ENCODE measurements at places on chromosomes 7 and 10.

DNA sequence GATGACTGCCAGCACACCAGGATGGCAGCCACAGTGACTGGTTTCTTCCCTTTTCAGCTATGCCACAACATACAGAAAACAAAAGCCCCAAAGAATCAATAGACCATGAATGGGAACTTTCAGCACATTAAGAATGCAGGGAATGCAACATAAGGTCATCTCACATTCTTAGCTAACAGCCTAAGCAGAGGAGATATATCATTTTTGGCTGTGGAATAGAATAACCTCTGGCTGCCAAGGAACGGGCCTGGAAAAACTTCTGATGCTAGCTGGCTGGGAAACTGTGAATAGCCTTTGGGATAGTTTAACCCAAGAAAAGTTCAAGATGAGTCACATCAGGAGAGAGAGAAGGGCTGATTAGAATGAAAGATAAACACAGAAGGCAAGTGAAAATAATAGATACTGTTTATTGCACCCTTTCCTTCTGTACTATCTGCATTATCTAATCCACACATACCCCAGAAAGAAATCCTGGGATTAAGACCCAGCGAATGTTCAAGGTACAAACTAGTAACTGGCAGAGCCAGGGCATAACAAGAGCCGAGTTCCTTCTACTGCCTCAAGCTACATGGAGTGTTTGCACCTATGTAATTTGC, 169.2 kb downstream of the SEMA3A start:
- peak; percentile 89 for DNase-seq

DNA sequence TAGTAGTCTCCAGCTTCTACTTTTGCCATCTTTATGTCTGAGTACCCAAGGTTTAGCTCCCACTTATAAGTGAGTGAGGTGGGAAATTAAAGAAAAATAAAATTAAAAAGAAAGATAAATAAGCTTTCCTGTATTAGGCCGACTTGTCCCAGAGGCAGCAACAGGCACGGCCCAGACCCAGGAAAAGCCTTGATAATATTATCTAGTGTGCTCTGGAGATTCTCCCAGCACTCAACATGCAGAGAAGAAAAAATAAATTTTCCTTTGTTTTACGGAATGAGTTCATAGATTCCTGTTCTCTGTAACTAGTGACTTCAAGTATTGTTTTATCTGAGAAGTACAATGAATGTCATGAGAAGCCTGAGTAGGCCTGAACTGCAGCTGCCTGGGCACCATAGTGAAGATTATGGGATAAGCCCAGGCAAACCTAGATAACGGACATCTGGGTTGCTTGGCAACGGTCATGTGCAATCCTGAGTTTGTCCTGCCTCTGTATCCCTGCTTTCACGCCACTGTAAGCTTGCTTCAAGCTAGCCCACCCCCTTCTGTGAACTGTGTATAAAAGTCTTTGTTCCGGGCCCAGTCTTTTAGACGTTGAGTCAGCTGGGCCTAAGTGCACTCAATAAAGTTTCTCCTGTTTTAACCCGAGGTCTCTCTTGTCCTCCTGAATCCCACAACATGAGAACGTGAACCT, 6.4 kb downstream of the ATE1 start:
- DNase-seq, result no peak

DNA sequence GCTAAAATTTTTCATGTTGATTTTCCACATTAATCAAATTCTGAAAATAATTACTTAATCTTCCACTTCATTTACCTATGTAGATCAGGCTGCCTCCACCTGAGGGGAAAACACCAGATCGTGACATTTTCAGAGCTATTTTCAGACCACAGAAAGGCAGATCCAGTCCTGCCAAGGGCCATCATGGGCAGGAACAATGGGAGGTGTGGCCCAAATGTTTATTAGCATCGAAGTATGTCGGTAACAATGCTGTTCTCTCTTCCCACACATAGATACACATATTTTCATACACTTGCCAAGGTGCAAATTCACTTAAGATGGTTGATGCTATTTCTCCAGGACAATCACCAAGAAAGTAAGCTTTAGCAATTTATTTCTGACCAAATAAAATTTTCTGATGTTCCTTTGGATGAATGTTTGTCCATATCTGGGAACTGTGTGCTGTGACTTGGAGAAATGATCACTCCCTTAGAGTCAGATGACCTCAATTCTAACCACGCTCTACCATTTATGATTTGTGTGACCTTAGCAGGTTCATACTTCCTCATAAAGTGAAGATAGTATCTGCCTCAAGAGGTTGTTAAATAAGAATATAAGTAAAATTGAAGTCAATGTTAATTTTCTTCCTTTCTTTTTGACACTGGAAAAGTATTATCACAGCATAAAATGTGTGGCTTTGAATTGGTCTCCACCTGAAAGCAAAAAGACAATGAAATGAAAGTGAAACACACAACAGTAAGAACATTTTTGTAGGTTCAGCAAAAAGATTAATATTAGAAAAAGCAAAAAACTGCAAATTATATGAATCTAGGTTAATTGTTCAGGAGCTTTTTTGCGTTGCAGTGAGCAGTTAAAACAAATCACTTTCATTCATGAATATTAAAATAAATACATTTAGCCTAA, 310.4 kb upstream of the PHF14 start:
- no peak for DNase-seq

GRCh38 chr7:141674171-141674671, 27.7 kb downstream of the DENND11 start:
- no peak for DNase-seq

GRCh38 chr10:60974463-60975149, 30.6 kb upstream of the RHOBTB1 start:
- no peak for DNase-seq

GRCh38 chr10:93006435-93007039, 54.1 kb upstream of the CYP26C1 start:
- no peak for DNase-seq

- DNase-seq, result no peak
Observed at GRCh38 chr10:10985361-10985760, 32.3 kb upstream of the CELF2 start.

GRCh38 chr10:81081887-81082620, 544.4 kb downstream of the SH2D4B start:
- DNase-seq, result no peak

DNA sequence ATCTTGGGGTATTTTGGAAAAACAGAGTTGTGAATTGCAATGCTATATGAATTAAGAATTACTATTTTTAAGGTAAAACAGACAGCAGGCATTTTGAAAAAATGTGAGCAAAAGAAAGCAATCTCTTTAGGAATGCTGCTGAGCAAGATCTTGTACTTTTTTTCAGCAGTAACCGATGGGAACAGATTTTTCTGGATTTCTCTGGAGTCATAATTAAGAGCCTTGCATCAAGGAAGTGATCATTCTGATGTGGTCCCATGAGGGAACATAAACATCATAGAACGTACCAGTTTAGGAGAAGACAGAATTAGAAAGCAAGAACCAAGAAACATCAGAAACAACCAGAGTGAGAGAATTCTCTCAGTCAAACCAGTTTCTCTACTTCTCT, 157.0 kb upstream of the AGR3 start:
- DNase-seq, result no peak

- no peak for DNase-seq
Observed at GRCh38 chr10:50577681-50578350, 45.9 kb downstream of the SGMS1 start.

DNA sequence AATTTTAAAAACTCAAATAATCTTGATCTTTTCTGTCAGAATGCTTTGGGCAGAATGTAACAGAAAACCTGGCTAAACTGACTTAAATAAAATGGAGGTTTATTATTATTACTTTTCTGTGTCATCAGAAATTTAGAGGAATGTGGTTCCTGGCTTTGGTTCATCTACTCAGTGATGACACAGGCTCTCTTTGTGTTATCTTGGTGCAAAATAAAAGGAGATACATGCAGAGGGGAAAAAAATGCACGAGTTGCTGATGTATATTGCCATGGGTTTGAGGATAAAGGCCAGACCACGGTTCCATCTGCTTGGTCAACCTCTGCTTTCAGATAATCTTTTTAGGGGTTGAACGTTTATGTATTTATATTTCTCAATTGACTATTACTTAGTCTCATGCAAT, 181.4 kb downstream of the SUGCT start:
- no peak for DNase-seq

- no peak for DNase-seq
Observed at GRCh38 chr7:139697056-139697455, 80.7 kb downstream of the HIPK2 start.

- DNase-seq, result no peak
Observed at GRCh38 chr10:101629837-101630632, 41.9 kb downstream of the DPCD start.

- DNase-seq, result peak; percentile 40
Observed at GRCh38 chr10:44725404-44725803, 185.7 kb upstream of the TMEM72 start.

- no peak for DNase-seq
Observed at GRCh38 chr7:131391145-131391544, 63.5 kb downstream of the MKLN1 start.

- no peak for DNase-seq
Observed at GRCh38 chr7:55569797-55570196, 2.5 kb downstream of the VOPP1 start.

- no peak for DNase-seq
Observed at GRCh38 chr10:79084012-79084971, 15.5 kb downstream of the ZMIZ1 start.

- no peak for DNase-seq
Observed at GRCh38 chr10:98173260-98173659, 38.8 kb downstream of the R3HCC1L start.

DNA sequence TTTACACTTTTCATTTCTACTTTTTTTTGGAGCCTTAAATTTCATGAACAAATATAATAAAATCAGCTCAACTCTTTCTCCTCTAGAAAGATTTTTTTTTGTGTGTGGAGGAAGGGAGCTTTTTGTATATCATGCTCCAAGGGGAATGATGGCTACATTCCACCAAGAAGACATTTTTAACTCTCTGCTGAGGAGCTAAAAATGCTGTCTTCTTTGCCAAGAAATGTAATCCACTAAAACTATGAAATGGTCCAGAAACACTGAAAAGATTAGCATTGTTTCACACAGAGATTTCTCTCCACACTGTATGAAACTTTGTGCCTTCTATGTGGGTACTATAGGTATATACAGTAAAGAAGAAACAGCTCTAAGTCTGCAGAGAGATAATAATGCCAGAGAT, 74.1 kb upstream of the ANK3 start:
- DNase-seq, result no peak

GRCh38 chr10:11446864-11447263, 164.6 kb downstream of the USP6NL start:
- no peak for DNase-seq

DNA sequence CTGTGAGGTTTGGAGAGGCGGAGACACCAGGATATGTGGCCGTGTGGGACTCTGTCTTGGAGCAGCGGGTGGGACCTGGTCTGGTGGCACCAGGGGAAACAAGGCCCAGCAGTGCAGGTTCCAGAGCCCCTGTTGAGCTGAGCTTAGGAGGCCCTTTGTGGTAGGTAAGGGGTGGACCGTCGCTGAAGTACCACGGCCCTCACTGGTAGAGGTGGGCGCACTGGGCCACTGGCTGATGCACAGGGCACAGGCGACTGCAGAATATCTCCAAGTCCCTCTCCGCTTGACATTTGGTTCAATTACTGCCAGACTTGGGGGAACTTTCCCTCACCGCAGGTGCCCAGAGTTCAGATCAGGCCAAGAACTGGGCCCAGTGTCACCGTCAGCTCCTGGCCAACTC, 27.3 kb downstream of the DOCK1 start:
- no peak for DNase-seq

DNA sequence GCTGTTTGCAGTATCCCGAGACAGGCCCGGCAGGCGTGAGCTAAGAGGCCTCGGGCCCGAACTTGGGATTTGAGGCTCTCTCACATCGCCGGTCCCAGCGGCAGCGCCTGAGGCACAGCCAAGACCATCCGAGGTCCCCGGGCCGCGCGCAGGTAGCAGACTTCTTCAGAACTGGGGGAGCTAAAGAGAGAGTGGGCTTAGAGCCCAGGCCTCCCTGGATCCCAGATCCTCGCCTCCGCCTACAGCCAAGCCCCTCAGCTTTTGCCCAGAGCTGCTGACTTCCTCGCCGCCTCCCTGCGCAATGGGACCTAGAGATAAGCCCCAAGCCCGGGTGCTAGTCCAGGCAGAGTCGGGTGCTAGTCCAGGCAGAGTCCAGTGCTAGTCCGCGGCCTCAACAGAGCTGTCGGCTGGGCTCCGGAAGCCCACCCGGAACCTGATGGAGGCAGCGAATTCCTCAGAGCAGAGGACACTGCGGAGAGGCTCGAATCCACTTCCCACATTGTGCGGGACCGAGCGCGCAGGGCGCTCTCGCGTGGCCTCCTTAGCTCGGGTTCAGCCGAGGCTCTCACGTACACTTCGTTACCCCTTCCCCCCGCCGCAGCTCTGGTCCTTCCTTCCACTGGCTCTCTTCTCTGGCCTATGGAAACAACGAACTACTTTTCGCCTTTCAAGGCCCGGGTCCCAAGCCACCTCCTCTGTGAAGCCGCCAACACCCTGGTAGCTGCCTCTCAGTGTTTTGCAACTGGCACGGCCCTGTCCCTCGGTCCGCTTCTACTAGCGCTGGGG, 5.8 kb downstream of the LBX1 start:
- DNase-seq, result no peak

DNA sequence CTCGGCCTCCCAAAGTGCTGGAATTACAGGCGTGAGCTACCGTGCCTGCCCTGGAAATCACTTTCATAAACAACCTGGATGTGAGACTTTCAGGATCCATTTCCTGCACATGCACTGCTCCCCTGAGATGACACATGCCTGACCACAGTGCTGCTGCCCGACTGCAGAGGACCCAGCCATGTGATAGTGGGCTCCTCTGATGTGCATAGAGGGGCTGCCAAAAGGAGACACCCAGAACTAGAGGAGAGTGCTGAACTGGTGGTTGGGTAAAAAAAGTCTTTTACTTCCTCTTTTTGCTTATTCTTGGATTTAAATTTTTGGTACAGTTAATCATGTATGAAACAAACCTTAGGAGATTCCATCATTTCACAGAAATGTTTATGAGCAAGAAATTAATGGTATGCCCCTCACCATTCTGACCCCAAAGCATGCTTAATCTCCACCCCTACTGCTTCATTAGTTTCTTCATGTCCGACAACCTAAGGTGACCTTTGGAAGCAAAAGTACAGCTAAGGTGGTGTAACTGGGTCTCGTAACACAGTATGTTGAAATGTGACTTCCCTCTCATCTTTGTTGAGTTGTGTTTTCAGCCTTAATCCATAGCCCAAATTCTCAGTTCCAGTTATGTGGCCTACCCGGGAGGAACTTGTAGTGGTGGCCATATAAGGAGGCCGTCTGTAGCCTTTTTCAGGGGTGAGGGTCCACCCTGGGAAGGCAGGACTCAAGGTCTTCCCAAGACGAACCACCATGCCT, 111.1 kb downstream of the RNF216 start:
- DNase-seq, result no peak

- DNase-seq, result no peak
Observed at GRCh38 chr7:137572056-137572784, 228.7 kb upstream of the PTN start.

DNA sequence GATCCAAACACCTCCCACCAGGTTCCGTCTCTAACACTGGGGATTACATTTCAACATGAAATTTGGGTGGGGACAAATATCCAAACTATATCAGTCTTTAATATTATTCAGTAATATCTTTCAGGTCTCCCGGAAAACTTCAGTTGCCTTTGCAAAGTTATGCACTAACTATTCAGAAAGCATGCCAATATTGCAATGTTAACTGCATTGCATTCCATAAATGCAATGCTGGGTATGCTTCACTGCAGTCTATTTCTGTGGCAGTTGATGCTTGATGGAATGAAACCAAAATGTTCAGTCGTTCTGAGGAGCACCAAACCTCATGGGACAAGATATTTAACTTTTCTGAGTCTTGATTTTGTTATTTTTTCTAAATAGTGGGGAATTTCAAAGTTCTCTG, 147.5 kb downstream of the SLC16A9 start:
- DNase-seq, result no peak
